ENCODE measurements at places on chromosomes 12 and 14.

- DNase-seq: no peak
These were observed 10.9 kb downstream of the WASHC3 start for GRCh38 chr12:102050660-102051430.

DNA sequence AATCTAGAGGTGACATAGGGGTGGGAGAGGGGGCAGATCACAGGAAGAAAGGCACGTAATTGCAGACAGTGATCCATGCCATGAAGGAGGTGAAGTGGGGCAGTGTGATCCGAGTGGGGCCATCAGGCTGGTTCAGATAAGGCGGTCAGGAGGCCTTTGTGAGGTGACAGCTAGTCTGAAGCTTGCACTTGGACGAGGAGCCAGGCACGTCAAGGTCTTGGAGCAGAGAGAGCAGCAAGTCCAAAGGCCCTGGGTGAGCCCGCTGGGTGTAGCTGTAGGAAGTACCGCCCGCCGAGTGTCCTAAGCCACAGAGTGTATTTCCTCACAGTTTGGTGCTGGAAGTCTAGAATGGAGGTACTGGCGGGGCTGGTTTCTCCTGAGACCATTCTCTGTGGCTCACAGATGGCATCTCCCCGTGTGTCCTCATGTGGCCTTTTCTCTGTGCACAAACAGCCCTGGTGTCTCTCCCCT lies 23.6 kb downstream of the RHOF start:
- no peak for DNase-seq

DNA sequence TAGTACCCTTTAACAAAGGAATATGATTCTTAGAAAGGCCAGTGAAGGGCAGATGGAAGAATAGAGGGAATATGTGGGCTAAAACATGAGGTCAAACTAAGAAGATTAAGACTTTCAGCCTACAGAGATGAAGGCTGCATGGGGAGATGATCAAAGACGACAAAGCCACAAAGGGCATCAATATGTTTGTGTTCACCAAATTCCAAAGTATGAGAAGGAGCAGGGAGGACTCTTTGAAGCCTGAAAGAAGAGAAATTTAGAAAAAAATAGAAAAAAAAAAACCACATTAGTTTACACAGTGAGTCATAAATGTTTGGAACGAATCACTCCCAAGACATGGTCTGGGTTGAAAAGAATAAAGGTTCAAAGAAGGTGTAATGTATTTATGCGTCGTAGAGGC lies 131.8 kb downstream of the NEDD1 start:
- no peak for DNase-seq

DNA sequence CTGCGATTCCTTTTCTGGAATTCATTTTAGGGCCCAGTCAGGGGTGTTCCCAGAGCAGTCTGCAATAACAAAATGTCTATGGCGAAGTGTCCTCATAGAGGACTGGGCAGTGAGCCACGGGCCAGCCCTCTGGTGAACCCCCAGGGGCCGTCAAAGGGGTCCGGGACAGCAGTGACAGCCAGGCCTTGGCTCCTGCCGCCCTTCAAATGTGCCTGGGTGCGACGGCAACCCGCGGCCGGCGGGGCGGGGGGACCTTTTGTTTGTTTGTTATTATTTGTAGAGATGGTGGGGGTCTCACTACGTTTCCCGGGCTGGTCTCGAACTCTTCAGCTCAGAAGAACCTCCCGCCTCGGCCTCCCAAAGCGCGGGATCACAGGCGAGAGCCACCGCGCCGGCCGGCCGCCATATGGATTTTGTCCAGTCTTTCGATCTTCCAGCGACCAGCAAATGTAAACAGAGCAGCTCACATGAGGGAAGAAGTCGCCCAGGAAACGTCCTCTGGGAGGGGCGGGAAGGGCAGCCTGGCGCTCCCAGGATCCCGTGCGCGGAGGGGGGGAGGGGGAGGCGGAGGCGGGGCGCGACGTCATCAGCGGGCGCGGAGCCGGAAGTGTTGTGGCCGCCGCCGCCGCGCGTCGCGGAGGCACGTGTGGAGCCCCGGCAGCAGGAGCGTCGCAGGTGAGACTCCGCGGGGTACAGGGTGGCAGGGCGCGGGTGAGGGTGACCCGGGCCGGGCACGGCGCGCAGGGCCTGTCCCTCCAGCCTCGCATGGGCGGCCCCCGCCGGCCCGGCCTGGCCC lies at the start of gene TRMT61A:
TRMT61A (plus strand) TSS at position 610 of the 796 bp plus-strand sequence. CDS start 783 bp downstream, outside the sequence.
- DNase-seq: peak; percentile 85
